ENCODE measurements at places on chromosomes 11 and 22. TPM values are rescaled to one million over a fixed set of nuclear protein-coding genes. Genes with fewer than 3 reads are reported as not detected.

The GRAP2 gene
- not detected for total RNA-seq

The BET1L gene
- total RNA-seq = 65.7 TPM

The KCTD14 gene
- 0.47 TPM for total RNA-seq

The HORMAD2 gene
- total RNA-seq = not detected

The SPI1 gene
- total RNA-seq = not detected

The MRPL40 gene
- total RNA-seq = 46.6 TPM

The CDC42BPG gene
- total RNA-seq = 0.06 TPM

The ME3 gene
- total RNA-seq = 4.2 TPM

The CNTF gene
- 1.1 TPM for total RNA-seq

The PRODH gene
- total RNA-seq = not detected

The RCOR2 gene
- total RNA-seq = 0.43 TPM

The KCNJ5 gene
- total RNA-seq = not detected

DNA sequence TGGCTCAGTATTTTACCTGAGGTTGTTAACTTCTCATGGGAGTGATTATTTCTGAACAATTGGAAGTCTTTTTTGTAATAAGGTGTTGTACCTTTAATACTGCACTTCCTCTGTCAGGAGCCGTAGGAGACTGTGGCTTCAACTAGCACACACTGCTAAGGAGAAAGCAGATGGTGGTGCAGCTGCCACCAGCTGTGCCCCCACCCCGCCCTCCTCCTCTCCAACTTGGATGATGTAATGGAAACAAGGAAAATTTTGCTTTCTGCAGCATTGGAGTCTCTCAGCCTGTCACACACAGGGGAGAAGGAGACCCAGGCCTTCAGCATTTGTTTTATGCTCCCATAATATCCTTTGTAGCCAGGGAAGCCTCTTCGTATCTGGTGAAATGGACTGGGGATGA is 91.2 kb downstream of the TEAD1 start:
- no peak for DNase-seq

DNA sequence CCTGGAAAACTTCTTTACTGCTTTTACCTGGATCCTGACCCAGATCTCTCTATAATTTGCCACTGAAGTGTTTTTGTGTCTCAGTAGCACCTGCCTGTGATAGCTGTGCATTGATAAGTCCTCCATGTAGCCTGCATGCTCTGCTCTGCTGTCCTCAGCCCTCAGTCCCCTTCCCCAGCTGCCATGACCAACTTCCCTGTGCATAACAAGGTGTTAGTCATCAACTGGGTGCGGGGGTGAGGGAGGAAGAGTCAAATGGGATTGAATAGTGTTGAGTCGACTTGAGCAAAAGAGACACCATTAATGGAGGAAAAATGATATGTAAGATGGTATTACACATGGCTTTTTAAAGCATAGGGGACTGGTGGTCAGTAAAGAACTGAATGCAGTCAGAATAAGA is 92.2 kb upstream of the PLET1 start:
- no peak for DNase-seq

GRCh38 chr11:73274722-73275380 is 2.7 kb downstream of the P2RY6 start:
- no peak for DNase-seq

- no peak for DNase-seq
These were observed 117.3 kb downstream of the RASSF10 start for GRCh38 chr11:13126430-13126829.

GRCh38 chr11:131770801-131771200 is 400.4 kb downstream of the NTM start:
- no peak for DNase-seq

- DNase-seq = no peak
These were observed 24.2 kb upstream of the KCNJ11 start for GRCh38 chr11:17412488-17413180.

DNA sequence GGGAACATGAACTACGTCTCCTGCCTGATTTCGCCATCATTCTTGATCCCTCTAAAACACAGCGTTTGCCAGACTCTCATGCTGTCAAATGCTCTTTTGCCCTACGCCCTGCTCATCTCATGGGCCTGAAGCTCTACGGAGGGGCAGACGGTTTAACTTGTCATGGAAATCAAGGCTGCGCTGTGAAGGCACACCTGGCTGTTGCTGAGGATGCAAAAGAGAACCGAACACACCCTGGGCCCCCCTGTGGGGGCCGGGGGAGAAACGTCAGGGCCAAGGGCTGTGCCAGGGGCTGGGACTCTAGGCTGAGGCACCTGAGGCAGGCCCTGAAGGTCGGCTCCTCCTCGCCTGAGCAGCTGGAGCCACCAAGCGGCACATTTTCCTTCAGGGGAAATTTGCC is 957.2 kb downstream of the BRD1 start:
- no peak for DNase-seq

- DNase-seq = no peak
These were observed 56.4 kb downstream of the ANO1 start for GRCh38 chr11:70134490-70134889.

DNA sequence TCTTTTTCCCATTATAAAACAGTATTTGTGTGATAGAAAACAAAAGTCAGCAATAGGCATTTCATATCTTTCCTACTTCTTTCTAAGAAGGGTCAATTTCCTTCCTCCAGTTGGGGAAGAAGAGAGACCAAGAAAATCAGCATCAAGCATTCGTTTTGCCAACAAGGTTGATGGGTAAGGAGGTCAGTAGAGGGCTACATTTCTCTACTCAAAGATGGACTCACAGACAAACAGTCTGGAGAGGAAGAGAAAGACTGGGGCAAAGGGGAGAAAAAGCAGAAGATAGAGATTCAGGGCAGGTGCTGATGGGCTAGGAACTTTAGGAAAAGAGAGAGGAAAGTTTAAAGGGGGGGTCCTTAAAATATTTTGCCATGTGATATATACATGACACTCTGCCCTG is 8.6 kb upstream of the MTNR1B start:
- DNase-seq = no peak

DNA sequence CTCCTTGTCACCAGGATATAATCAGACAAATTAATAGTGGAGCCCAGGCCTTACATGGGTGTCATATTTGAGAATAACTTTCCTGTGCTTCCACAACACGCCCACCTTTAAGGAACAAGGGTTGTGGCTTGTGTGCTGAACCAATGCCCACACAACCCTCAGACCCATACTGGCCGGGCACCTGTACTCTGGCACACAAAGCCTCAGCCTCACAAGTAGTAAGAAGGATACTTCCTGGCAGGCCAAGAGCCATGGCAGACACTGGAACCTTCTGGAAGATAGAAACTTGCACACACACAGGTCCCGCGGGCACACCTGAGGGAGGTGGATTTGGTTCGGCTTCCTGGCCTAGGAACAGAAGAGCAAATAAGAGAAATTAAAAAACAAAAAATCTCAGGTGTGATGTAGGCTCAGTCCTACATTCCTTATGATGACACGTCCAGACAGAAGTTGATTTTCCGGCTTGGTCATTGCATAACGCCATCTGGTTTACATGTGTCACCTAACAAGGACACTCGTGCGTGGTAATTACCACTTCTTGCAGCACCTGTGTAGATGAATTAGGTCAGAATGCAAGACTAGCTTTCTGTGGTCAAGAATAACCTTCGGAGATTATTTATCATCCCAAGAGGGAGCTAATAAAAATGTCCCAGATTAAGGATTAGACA is 5.8 kb upstream of the BRD1 start:
- DNase-seq = no peak

DNA sequence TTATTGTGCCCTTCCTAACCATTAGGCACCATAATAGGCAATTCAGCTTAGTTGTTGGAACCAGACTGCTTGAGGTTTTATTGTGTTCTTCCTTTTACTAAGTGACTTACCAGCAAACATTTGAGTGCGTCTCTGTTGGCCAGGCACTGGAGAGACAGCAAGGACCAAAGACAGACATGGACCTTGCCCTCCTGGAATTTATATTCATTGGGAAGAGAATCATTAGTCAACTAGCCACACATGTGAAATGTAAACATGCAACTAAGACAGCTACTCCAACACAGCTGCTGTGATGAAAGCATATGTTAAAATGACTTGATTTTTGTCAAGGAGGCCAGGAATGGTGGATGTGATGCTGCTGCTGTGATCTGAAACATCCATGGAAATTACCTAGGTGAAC is 106.4 kb downstream of the TRAF6 start:
- no peak for DNase-seq

GRCh38 chr22:19085233-19085718 is 36.9 kb downstream of the DGCR2 start:
- DNase-seq = peak; percentile 36

DNA sequence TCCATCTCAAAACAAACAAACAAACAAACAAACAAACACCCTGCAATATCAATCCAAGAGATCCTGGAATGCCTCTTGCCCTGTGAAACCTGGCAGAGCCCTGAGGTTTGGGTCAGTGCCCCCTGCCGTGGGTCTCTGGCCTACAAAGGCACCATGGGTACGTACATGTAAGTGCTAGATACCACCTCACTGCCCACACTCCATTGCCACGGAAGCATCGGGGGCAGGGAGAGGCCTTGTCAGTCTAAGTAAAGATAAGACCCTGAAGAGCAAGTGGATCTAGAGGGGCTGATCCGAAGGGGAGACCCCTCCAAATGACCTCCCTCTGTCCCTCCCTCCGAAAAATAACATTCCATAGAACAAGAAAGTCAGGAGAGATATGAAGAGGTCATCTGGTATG is 2.0 kb upstream of the MIEF1 start:
- DNase-seq = no peak

GRCh38 chr22:45656577-45656976 is 15.1 kb upstream of the ATXN10 start:
- DNase-seq = no peak

GRCh38 chr11:77100166-77101042 is 2.2 kb upstream of the OMP start:
- DNase-seq = no peak

- DNase-seq = no peak
These were observed 21.4 kb upstream of the CRTAM start for GRCh38 chr11:122816761-122817520.

- no peak for DNase-seq
These were observed 55.4 kb upstream of the PLET1 start for GRCh38 chr11:112315861-112316739.

GRCh38 chr11:2534957-2535672 is 90.3 kb downstream of the KCNQ1 start:
- DNase-seq = no peak

DNA sequence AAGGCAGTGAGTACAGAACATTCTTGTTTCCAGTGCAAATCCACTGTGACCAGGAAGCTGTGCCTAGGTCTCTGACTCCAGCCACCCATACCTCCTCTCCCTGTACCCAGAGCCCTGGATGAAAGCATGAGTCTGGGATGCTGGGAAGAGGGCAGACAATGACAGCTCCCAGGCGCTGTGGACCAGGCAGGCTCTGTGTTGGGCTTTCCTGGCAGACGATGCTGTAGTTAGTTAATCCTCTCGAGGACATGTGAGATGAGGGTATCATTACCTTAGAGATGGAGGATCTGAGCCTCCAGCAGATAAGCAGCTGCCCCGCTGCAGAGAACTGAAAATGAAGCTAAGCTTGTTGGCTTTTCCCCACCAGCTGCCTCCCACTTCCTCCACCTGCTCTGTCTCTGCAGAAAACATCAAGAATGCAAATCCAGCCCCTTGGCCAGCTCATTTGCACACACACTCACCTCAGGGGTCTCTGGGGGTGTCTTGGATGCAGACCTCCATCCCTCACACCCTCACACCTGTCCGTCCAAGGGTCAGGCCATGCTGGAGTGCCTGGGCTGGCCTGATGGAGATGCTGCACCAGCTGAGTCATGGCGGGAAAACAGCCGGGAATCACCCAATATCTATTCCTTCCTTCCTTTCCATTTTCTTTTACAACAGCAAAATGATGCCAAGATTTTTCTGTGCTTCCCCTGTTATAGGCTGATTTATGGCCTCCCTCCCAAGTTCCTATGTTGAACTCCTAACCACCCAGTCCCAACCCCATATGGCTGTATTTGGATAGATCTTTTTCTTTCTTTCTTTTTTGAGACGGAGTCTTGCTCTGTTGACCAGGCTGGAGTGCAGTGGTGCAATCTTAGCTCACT is 94.9 kb upstream of the SEPTIN5 start:
- no peak for DNase-seq

DNA sequence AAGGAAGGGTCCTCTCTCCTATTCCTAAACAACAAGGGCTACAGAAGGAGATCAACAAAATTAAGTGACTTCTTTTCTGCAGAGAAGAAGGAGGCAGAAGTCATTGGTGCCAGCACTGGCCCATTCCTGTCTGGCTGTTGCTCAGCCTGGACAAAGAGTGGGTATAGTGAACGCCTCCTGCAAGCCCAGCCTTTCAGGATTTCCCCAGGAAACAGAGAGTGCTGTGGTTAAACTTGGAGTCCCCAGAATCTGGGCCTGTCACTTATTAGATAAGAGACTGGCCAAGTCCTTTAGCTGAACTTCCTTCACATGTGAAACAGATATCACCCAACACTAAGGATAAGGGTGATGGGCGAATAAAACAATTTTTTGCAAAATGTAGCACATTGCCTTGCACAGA is 10.9 kb downstream of the TST start:
- DNase-seq = no peak

DNA sequence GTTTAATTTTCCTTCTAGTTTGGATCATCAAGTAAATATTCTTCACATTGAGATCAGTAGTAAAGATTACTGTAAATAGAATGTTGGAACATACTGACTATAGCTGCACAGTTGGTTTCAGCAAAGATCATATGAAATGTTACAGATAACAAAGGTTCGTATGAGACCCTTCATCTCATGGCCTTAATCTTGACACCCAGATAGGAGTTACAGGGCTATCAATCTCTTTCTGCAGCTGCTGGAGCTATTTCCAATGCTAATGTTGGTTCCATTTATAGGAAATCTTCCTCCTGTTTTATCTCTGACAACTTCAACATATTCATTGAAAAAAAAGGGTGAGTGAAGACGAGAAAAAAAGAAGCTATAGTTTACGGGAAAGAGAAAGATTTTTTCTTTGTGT is 495.6 kb downstream of the JRKL start:
- DNase-seq = no peak

GRCh38 chr11:46890665-46891064 is 27.7 kb downstream of the LRP4 start:
- DNase-seq = peak; percentile 25

DNA sequence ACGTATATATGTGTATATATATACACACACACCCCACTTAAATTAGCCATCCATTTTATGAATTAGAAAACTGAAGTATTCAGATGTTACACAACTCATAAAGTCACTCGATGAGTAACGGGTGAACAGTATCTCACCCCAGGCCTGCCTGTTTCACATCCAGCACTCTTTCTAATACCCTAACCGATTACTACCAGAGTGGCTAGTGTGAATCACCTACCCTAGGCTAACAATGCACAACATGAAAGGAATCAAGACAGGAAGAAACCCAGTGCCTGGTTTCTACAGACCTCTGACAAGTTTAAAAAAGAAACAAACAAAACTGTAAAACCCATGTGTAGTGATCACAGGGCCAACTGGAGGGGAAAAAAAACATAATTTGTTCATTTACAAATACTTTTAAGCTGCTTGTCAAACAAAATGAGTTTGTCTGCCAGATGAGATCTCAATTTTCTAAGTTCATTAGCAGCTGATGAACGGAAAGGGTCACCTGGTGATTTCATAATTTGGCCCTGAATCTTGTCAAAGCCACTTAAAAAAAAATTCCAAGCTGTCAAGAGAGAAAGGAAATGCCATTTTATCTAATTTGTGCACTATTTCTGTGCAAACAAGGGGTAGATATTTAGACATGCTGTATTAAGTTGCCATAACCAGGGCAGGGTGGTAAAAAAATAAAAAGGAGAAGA is 134.8 kb downstream of the LARGE1 start:
- DNase-seq = peak; percentile 34

Measured in HFFc6 (cell line).